ENCODE measurements at places on chromosomes 1 and 21.
A peak's percentile ranks its signal among the peaks of the same experiment; 100 is the strongest.

DNA sequence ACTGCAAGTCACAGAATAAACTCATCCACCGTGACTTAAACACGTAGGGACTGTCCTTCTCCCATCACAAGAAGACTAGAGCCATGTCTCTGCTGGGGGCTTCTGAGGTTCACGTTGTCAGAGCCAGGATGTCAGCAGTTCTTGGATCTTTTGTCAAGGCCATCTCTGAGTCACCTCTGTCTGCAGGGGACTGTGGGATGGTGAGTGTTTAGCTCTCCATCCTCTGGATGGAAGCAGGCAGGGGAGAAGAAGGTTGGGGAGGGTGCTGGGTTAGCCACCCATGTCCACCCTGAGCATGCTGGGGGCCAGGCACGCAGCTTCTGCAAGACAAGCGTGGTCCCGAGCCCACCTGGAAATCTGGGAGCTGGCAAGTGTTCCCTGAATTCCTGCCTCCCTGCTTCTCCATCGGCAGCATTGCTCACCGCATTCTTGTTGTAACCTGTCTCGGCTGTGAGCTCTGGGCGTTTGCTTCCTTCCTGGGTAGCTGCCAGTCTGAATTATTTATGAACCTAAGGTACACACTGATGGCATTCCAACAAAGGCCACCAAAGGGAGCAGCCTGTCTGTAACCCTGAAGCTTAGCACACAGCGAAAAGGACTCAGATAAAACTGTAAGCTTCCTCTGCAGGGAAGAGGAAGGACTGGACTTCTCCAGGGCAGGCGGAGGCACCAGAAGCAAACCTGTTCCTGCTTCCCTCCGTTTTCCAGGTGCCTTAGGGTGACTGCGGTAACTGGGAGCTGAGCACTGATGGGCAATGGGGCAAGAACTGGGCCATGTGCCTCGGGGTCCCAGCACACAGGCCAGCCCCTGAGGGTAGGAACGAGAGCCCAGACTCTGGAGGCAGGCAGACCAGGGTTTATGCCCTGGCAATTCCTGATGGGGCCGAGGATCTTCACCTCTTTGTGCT, 88.6 kb downstream of the RIPK4 start:
- DNase-seq: peak; percentile 92

DNA sequence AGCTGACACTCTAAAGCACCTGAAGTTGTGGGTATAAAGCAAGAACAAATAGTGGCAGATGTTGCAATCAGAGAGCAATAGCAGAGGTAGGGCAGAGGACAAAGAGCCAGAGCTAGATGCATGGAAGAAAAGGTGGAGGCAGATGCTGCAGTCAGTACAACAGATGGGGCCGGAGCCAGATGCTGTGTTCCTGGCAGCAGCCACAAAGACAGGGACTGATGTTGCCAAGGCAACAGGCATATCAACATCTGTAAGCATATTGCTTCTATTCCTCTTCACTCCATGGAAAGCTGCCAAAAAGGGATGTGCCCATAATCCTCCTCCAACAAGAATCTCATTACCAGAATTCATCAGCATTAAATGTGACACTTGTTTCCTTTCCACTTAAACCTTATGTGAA, 108.0 kb downstream of the TNNI3K start:
- DNase-seq: peak; percentile 16

DNA sequence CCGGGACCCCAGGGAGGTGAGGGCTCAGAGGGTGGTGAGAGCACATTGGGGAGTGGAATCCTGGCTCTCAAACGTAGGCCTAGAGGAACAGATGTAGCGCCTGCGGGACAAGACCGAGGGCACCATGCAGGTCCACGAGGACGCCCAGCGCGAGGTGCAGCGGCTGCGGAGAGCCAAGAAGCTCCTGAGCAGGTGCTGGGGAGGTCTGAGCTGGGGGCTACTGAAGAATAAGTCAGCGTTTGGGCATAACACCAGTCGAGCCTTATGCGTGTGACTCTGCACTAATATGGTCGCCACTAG, 2.6 kb upstream of the NBPF3 start:
- no peak for DNase-seq

- no peak for DNase-seq
These were observed 65.2 kb upstream of the RALGPS2 start for GRCh38 chr1:178659789-178660208.

DNA sequence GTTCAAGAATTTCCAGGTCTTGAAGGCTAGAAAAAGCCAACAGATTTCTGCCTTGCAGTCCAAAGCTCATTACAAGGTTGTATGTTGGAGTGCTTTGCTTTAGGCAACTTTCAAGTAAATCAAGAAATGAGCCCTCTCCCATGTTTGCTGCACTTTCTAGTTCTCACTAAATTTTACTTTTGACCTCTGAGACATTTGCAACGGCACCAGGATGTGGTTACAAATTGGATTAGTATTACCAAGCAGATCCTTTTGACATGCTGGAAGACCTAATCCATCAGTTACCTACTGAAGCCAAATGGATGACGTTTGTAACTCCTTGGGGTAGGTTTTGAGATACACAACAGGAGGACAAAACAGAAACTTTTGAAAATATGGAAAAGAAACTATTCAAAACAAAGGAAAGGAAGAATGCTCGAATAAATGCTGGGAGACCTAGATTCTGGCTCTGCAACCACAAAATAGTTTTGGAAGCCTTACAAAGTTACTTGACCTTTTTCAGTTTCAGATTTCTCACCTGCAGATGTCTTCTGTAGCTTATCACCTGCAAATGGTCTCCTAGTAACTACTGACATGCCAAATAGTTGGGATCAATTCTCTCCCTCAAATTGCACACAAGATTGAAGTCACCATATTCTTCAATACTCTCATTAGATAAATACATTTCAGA, 251.7 kb upstream of the ADGRL2 start:
- DNase-seq: no peak

GRCh38 chr1:88763649-88764406, 79.8 kb downstream of the PKN2 start:
- DNase-seq: no peak

- DNase-seq: no peak
These were observed 242.0 kb downstream of the PTGER3 start for GRCh38 chr1:70805641-70806040.

- DNase-seq: no peak
These were observed 24.7 kb upstream of the IGSF5 start for GRCh38 chr21:39720126-39720778.

DNA sequence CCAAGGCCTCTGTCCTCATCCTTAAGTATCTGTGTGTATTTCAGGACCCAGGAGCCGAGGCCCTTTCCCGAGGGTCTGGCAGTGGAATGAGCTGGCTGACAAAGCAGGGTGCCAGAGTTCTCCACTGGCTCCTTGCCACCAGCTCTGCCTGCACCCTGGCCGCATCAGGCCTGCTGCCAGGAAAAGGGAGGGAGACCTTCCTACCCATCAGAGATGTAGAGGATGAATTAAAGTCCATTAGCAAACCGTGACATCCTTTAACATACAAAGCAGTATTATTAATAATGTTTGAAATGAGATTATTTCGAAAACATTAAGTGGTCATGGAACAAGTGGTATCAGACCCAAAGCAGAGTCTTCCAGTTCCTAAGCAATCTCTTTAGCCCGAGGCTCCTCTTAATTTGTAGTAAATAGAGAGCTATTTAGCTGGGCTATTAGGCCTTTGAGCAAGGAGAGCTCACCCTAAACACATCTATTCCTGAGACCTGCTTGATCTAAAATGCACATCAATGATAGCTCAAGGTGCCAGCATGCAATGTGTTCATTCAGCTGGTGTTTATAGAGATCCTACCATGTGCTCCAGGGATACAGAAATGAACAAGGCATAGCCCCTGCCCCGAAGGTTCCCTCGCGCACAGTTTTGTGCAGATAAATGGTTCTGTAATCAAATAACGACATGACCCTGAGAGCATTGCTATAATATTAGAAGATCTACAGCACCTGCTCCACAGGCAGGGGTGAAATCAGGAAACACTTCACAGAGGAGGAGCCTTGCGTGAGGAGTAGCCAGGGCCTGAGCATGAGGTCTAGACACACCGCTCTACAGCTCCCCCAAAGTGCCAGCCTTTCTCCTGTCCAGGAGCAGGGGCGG, 44.0 kb downstream of the FAM163A start:
- DNase-seq: no peak

- no peak for DNase-seq
These were observed 54.4 kb downstream of the NIBAN1 start for GRCh38 chr1:184919892-184920291.

- no peak for DNase-seq
These were observed 47.1 kb downstream of the UMODL1 start for GRCh38 chr21:42117967-42118780.

DNA sequence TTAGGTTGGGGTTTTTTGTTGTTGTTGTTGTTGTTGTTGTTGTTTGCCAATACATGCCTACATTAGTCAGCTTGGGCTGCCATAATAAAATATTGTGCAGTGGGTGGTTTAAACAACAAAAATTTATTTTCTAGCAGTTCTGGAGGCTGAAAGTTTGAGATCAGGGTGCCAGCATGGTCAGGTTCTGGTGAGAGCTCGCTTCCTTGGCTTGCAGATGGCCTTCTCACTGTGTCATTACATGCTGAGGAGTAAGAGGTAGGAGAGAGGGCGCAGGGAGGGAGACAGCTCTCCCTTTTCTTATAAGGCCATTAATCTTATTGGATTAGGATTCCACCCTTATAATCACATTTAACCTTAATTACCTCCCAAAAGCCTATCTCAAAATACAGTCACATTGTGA, 52.7 kb downstream of the DIRAS3 start:
- no peak for DNase-seq

DNA sequence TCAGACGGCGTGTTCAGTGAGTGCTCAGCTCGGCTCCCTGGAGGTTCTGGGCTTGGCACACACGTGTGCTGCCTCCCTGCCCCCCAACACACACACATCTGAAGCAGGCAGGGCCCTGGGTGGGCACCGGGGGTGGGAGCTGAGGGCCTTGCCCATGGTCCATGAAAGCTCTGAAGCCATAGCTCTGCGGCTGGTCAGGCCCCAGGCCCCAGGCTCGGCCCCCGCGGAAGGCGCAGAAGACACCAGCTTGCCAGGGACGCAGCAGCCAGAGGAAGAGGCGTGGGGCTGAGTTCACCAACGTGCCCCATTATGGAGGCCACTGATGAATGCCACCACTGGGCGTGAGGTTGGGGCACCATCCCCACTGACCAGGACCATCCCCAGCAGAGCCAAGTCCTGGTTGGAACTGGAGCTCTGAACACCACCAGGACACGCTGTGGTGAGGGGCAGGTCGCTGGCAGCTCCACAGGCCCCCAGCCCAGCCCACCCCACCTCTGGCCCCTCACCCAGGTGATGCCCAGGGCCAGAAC, 4.2 kb downstream of the AURKAIP1 start:
- no peak for DNase-seq

DNA sequence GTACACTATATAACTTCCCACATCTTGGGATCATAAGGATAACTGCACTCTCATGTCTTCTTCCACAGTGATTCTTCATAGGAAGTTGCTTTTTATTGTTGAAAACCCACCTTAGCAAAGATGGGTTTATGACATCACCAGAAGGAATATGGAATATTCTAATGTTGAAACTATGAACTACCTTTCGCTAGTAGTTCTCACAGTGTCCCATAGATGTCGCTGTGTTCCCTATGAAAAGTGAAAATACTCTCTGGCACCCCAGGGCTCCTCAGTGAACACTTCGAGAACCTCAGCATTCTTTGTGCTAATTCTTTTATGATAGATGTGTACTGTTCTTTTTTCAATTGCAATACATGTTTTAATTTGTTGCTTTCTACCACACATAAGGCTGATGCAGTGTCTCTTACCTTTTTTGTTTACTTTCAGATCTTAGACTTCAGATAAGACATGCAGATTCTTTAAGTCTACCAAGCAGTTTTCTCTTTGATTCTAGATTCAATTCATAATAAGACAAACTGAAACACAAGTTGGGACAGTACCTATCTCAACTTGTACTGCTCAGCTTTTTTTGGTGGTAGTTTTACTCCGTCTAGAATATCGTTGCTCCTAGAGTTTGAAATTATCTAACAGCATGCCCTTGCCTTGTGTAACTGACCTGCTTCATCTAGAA, 90.8 kb downstream of the GTF2B start:
- DNase-seq: peak; percentile 39

- DNase-seq: no peak
These were observed 300.7 kb upstream of the RGS18 start for GRCh38 chr1:191857600-191857999.

- DNase-seq: no peak
These were observed 228.4 kb upstream of the DMRTA2 start for GRCh38 chr1:50651476-50652263.

DNA sequence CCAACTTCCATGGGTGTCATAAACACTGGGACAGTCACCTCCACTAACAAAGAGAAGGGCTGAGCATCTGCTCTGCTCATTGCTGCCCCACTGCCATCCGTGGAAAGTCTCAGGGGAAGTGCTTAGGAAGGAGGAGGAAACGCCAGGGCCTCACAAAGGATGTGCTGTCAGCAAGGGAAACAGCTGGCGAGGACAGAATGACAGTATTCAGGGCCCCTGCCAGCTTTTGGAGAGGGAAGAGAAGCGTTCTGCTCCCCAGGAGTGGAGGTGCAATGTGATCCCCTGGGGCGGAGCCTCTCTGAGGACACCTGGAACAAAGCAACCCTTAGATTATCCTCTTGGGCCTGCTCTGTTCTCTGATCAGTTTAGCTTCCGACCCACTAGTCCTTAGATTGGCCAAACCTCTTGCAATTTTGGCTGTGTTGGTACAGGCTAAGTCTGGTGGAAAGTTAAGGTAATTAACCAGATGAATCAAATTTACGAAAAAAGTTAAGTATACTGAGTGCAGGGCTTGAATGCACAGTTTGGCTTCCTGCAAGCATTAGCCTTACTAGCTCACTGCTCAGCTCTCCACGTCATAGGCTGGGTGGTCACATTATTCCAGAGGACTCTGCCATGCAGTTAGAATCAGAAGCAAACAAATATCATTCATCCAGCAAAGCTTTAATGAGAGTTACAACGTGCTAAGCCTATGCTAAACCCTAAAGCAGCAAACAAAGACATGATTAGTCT, 170.2 kb upstream of the NFIA start:
- DNase-seq: no peak

GRCh38 chr1:226107471-226108460, 45.2 kb downstream of the H3-3A start:
- DNase-seq: peak; percentile 57

DNA sequence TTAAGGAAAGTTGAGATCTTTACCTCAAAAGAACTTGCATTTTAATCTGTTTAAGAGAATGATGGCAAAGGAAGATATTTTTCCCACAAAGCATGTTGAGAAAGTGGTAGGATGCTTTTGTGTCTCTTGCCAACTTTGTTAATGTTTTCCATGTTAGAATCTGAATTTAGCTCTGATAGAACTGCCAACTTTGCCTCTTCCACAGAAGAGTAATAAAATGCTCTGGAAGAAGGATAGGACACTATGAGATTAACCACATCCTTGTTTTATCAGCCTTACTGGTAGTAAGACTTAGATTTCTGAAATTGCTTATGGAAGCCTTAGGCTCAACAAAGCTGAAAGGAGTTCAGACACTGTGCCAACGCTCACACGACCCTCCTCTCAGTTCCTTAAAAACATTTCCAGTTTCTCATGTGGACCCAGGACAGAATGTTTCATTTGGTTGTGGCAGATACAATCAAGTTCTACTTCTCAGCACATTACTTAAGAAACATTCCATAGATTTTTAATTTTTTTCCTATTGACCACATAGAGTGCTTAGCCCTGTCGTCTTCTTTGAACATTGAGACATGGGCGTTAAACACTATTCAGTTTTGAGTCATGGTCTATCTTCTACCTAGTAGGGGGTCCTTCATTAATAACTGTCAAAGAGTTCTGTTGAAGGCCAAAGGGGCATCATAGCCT, 59.0 kb downstream of the MTR start:
- no peak for DNase-seq

Measured in HT-29 (cell line).